ENCODE measurements at places on chromosomes 6 and 20.

DNA sequence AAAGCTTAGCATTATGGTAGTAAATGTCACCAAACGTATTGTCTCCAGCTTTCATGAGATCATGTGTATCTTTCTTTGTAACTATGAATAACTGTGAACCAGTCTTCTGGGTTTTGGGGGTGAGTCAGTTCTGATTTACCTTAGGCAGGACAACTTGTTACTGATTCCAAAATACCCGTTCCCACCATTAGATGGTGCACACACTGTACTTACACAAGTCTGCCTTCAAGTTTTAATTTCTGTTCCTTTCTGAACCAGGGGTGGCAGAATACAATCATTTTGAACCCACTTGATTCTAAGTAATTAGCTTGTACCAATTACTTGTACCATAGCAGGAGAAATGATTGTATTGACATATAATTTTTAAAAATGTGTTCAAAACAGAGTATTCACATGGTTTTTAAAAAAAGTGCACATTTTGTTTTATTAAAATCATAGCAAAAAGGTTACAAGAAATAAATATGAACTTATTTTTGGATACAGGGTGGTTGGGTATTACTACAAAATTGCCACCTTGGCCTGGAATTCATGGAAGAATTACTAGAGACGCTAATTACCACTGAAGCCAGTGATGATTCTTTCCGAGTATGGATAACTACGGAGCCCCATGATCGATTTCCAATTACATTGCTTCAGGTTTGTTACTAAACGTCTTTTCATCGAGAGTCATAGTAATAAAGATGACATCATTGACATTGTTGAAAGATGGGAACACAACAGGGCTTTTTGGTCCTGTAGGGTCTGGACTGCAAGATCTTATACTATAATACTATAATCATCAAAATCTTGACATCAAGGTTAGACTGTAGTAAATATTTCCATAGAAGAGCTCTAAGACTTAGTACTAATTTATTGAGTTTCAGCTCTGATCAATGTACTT is 75.2 kb upstream of the GLP1R start:
- DNase-seq = peak; percentile 84

- no peak for DNase-seq
Measured at GRCh38 chr6:48176645-48177308, 65.8 kb upstream of the PTCHD4 start.

GRCh38 chr6:145963216-145964068 is 716 bp downstream of the SHPRH start:
- DNase-seq = peak; percentile 52

- DNase-seq = no peak
Measured at GRCh38 chr20:20888936-20889335, 176.5 kb upstream of the RALGAPA2 start.

DNA sequence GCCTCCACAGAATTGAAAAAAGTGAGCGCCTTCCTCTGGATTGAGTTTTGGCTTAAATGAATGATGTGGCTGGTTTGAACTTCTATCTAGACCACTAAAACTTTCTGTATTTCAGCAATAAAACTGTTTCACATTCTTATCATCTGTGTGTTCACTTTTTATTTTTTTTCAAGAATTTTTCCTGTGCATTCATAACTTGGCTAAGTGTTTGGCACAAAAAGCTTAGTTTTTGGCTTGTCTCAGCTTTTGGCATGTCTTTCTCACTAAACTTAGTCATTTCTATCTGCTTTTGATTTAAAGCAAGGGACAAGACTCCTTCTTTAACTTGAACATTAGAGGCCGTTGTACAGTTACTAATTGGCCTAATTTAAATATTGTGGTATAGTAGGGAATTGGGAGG is 1015.1 kb downstream of the EPHA7 start:
- DNase-seq = no peak

Data from Kasumi-1 (cell line).